ENCODE measurements at places on chromosomes 5 and 9.

GRCh38 chr9:17631396-17631795 lies 52.5 kb downstream of the SH3GL2 start:
- DNase-seq = no peak

DNA sequence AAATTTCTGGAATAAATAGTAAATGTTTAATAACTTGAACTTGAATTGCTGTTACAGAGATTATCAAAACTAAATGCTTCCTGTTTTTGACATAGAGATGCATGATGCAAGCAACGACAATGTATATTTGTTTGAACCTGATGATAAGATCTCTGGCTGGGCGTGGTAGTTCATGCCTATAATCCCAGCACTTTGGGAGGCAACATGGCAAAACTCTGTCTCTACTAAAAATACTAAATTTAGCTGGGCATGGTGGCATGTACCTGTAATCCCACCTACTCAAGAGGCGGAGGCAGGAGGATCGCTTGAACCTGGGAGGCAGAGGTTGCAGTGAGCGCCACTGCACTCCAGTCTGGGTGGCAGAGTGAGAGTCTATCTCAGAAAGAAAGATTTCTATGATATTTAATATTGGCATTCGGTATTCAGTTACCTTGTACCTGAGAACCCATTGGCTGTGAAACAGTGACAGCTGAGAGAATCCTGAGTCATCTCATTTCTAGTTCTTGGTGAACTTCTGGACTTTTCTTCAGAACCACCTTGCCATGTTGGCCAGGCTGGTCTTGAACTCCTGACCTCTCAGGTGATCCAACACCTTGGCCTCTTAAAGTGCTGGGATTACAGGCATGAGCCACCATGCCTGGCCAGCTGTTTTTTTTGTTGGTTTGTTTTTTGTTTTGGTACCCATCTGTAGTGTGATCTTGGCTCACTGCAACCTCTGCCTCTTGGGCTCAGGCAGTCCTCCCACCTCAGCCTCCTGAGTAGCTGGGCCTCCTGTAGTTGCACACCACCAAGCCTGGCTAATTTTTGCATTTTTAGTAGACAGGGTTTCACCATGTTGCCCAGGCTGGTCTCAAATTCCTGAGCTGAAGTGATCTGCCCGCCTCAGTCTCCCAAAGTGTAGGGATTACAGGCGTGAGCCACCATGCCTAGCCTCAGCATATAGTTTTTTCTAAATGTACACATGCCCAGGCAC lies 10.0 kb upstream of the FGF18 start:
- no peak for DNase-seq

DNA sequence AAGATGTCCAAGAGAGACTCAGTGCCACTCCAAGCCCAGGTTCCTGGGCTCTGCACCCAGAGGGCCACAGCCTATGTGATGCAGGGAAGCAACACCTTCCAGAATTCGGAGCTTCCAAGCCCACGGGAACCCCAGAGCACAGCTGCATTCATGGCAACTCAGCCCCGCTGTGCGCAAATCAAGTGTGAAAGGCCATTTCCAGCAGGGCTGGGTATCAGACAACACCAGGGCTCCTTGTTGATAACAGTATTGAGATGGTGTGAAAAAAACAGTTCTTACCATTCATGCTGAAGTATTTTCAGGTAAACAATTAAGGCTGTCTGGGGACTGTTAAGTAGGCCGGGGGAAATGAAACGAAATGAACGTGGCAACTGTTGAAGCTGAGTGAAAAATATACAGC lies 10.1 kb downstream of the ROR2 start:
- DNase-seq = peak; percentile 53

GRCh38 chr9:72354704-72355103 lies 10.3 kb downstream of the ZFAND5 start:
- no peak for DNase-seq

GRCh38 chr5:139635606-139636206 lies 12.4 kb upstream of the CXXC5 start:
- peak; percentile 48 for DNase-seq

- peak; percentile 12 for DNase-seq
Observed at GRCh38 chr5:156687514-156687913, 162.6 kb upstream of the PPP1R2B start.

DNA sequence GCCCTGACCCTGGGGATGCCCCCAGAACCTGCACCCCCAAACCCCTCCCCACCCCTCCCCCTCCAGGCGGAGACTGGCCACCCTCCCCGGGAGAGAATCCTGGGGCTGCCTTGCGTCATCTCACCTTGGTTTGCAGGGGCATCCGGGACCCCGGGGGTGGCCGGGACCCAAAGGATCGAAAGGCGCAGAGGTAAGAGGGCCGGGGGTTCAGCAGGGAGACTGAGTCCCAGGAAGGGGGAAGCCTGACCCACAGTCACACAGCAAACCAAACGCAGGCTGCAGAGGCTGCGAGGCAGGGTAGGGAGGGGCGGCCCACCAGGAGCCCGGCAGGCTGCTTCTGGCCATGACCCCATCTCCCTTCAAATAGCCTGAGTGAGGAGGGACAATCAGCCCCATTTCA lies 33.8 kb upstream of the ORM1 start:
- no peak for DNase-seq

GRCh38 chr9:112640311-112640710 lies 77.6 kb downstream of the INIP start:
- no peak for DNase-seq

DNA sequence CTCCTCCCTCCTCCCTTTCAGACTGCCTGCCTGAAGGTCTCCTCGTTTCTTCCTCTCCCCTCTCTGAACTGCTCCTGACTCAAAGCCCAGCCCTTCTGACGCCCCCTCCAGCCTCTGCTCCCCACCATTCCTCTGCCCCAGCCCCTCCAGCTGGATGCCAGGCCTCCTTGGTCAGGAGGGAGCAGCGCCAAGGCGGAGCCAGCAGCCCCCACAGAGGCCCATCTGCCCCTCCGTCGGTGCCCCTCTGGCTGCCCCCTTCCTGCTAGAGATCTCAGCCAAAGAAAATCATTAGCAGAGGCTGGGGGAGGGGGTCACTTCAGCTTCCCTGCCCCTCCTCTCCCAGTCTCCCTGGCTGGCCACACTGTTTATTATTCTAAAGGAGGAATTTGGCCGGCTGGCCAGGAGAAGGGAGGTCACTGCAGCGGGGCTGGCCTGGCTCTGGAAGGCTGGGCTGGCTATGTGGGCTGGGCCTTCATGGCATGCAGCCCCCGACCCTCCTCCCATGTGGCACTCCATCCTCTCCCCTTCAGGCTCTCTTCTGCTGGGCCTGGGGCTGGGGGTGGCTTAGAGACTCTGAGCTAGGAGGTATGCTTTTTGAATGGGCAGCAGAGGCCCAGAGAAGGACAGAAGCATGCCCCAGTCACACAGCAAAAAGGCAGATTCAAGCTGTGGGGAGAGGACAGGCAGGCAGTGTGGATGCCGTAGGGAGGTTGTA lies 16.9 kb downstream of the PDGFRB start:
- peak; percentile 87 for DNase-seq

- DNase-seq = no peak
Observed at GRCh38 chr9:17757816-17758215, 178.9 kb downstream of the SH3GL2 start.

DNA sequence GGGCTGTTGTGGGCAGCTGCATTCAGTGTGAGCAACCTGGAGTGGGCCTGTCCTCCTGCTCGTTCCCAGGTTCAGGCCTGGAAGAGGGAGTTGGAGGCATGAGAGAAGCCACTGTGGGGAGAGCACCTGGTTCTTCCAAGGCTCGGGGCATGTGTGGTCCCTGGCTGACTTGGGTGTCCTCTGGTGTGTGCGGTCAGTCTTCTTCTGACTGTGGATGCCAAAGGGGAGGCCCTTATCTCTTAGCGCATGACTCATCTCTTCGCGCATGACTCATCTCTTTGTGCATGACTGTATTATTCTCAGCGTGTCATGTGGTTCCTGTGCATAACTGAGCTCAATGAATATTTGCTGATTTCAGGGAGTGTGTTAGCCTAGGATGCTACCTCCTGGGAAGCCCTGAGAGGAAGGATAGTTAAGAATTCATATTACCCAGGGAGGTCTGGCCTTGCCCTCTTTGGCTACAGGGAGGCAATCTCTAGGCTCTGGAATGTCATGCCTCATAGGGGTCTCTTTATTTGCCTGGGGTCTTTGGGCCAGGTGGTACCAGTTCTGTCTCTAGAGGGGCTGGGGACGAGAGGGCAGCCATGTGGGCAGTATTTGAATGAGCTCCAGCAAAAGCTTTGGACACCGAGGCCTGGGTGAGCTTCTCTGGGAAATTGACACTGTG lies 188.7 kb downstream of the HSPA4 start:
- DNase-seq = no peak

DNA sequence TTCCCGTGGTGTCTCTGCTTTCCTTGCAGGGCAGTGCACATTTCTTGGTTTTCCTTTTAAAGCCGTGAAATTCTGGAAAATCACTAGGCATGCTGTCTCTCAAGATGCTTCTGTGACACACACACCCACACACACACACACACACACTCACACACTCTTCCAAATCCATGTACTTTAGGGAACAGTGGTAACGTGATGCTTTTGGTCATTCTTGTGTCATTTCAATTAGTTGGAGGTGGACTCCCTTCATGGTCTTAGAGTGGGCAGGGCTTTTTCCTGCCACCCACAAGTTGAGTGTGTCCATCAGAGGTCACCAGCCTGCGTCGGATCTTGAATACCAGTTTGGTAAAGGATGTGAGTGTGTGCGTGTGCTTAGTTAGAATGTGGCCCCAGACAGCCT lies 64.4 kb downstream of the DMRT1 start:
- DNase-seq = no peak

DNA sequence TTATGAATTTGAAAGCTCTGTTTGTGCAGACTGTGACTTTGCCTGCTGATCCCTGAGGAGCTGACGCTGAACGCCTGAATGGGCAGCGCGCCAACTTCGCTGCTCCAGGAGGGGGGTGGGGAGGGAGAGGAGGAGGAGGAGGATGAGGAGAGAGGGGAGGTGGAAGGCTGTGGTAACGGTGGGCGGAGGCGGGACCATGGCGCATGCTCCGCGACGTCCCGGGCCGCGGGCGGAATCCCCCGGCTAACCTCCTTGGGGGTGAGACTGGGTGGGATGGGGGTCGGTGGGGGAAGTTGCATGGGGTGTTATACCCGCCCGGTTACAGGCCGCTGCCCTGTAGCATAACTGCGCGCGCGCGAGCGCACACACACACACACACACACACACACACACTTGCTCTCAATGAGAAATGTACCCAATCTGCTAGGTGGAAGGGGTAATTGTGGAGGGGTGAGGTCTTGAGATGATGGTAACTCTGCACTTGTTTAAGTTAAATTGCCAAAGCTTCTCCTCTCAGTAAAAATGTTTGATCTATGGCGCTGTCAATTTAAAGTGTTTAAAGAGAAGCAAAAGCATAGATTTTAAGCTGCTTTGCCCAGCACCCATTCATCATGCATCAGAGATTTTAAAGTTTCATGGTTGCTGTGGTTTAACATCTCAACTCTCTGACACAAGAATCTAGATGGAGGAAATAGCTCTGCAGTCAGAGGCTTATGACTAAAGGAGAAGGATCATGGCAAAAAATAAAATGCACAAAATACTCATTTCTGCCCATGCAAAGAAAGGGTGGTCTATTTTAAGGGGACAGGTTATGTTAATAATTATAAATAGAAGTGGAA lies 76.6 kb upstream of the TBCA start:
- DNase-seq = peak; percentile 81

DNA sequence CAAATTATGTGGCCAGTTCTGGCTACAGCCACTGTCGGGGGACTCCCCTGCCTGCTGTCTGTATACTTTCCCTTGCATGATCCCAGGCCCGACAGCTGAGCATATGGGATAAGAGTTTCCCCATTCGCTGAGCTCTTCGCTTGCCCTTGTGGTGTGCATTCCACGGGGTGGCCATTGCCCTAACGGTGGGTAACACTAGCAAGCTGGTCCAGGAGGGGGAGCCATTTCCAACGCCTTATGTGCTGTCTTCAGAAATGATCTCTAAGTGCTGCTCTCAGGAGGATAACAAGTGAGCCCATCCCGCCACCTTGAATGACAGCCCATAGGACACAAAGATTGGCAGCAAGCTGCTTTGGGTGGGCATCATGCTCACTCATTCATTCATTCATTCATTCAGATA lies 190.9 kb downstream of the FSTL4 start:
- DNase-seq = peak; percentile 62

GRCh38 chr9:35972093-35972492 lies 14.1 kb upstream of the OR2S2 start:
- peak; percentile 66 for DNase-seq

DNA sequence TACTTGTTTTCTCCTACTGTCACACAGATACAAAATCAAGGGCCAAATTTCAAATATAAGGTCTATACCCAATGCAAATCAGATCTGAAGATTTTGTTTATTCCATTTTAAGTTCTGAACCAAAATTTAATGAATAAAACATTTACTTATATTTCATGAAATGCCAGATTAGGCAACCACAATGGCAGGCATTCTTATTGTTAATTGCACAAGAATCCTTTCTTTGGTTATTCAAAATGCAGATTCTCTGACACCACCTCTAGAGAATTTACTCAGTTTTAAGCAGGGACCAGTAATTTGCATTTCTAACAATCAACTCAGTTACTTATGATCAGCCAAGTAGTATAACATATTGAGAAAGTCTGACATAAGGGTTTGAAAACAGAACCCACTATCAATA lies 972.4 kb upstream of the ACO1 start:
- DNase-seq = no peak

GRCh38 chr5:163727028-163727427 lies 221.6 kb downstream of the MAT2B start:
- no peak for DNase-seq

DNA sequence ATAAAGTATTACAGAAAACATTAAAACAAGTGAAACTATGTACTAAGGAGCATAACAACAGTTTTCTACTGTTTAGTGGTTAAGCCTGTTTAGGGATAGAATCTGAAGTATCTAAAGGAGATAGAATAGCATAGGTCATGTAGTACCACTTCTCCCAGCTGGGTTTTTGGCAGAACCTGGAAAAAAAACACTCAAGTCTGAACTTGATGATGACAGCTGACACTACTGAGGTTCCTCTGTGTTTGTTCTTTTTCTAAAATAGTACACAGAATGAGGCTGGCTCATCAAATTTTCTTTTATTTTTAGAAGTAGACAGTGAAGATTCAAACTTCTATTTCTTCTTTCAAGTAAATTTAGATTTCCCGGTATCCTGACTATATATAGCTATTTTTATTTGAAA lies 203.8 kb upstream of the ACO1 start:
- no peak for DNase-seq

GRCh38 chr5:135223891-135224625 lies 175.0 kb downstream of the MACROH2A1 start:
- no peak for DNase-seq

GRCh38 chr5:66892716-66893115 lies 296.5 kb downstream of the MAST4 start:
- no peak for DNase-seq

DNA sequence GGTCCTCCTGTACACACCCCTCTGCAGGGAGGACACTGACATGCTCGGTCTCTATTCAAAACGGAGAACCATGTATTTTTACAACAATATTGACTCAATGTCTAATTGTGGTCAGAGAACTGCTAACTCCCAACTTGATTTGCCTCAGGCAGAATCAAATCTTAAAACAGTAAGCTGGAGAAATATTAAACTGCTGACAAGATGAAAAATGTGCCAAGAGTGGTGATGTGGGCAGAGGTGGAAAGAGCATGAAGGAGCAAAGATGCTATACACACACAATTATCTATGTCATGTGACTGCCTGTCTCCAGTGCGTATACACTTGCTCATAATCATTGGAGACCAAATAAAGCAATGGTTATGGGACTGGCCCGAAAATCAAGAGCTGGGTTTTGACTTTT lies 556.1 kb upstream of the ZNF608 start:
- DNase-seq = no peak
